ENCODE measurements at places on chromosomes 3 and 15.

DNA sequence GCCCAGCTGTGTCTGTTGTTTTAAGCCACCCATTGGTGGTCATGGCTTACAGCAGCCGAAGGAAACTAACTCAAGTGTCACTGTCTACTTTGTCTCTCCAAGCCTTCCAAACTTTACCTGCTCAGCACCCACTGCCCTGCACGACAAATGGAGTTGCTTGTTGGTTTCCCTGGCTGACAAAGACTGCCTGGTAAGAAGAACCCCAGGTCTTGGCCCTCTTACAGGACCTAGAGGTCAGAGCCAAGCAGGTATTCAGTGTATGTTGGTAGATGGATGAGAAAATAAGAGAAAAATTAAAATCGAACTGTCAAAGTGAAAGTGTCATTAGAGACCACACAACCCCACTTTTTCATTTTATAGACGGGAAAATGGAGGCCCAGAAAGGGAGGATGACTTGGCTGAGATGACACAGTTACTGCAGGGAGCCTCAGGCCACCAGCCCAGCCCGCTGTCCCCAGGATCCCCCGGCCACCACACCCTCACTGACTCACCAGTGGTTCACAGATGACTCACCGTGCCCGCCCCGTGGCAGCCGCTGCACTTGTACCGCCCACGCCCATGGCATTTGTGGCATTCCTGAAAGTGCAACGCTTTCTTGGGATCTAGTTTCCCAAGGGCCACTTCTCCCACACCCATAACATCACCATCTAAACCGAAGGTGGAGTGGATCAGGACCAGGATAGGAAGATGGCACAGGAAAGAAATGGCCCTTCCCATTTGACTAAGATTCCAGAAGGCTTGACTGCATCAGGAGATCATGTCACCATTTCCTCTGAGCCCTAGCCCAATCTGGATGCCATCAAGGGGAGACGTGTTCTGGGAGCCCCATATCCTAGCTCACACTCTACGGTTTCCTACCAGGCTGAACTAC, 15.2 kb downstream of the SSUH2 start:
- DNase-seq, result peak; percentile 35

DNA sequence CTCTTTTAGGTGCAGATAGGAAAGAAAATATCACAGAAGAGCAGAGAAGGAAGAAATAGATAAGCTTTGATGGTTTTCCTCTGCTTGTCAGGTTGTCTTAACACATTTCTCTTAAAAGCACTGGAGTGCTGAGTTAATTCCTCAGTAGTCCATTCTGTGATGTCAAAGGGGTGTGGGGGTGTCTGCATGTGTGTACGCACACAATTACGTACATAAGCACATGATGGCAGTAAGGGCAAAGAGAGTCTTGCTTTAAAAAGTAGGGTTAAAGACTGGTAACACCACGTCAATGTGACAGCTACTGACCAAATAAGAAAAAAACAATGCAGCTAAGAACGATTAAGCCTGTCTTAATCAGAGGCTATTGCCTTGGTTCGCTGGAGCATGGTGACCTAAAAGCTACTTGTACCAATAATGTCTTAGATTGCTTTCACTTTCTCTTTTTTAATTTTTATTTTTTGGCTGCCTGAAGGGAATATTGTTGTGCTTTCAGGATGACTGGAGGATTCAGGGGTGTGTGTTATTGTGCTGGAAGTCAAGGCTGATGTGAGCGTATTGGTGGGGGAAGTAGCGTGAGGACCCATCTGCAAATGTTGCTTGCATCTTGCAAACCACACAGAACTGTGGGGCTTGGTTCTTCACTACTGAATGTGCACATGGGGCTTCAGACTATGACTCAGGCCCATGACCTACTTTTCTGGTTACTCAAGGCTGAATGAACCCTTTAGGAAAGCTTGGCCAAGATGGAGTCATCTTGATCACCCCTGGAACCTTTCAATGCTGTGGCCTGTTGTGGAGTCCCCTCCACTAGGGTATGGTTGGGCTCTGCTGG, 417.8 kb upstream of the TPM1 start:
- no peak for DNase-seq

DNA sequence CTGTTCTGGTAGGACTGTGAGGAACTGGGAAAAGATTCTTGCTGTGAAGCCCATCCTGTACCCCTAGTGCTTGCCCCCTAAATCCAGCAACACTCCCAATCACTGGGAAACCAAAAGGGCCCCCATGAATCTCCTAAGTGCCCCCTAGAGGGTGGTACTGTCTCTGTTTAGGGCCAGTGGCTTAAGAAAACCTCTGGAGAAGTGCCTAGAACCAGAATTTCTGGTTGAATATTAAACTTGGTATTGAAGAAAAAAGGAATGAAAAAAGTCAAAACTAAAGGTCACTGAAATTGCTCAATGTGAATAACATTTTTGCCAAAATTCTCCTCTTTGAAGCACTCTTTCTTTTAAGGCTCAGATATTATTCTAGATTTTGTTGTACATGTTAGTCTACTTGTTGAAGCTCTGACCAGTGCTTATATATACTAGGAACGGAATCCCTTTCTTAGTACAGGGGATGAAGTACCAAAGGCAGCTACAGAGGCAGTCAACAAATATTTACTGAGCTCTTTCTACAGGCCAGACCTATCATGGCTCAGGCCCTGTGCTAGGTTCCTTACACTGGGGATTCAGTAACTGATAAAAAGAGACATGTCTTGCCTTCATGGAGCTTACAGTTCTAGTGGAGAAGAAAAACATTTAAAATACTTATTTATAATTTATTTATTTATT, 138.8 kb downstream of the MYLK start:
- DNase-seq, result no peak

DNA sequence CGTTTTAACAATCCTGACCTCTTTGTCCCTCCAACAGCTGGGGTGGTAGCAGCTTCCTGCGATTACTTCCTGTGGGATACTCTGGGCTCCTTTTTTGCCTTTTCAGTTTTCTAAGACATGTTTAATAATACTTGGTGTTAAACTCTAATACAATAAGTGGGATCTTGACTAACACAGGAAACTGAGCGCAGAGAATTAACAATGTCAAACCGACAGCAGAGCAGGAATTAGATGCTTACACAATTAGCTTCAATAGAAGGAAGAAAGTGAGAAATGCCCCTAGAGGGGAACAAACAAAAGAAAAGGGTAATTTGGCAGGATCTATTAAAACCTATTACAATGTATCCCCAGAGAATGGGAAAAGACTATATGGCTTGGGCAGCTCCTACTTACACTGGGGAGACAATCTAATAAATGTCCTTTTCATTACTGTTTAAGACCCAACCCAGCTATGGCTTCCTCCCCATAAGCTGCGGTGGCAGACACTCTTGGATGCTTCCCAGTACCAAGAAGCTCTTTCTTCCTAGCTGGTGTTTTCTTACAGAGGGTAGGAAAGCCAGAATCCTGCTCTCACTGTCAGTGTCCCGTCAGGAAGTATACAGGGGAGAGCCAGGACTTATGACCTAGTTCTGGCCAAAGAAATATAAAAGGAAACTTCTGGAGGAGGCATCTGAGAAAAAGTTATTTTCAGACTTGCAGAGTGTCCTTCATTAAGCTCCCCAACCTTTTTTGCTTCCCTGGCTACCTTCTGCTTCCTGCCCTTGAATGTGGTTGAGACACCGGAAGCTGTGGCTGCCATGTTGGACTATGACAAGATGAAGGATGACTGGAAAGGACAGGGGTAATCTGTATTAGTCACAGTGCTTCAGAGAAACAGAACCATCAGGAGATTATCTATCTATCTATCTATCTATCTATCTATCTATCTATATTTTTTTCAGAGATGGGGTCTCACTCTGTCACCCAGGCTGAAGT, 194.1 kb upstream of the KBTBD8 start:
- no peak for DNase-seq

DNA sequence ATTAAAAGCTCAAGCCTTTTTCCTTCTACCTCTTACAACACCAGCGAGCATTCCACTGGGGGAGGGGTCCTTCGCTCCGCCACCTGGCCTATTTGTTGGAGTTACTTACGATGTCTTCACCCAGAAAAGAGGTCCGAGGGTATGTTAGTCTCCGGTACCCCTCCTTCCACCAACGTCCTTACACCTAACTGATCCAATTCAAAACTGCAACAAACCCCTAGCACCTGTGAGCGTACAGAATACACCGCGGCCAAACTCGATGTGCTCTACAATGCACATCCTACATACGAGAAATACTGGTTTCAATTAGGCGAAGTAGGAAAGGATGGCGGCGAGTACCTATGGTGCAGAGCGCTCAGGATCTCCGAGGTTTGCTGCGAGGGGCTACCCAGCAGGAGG, 944 bp downstream of the SLITRK3 start:
- DNase-seq, result no peak

DNA sequence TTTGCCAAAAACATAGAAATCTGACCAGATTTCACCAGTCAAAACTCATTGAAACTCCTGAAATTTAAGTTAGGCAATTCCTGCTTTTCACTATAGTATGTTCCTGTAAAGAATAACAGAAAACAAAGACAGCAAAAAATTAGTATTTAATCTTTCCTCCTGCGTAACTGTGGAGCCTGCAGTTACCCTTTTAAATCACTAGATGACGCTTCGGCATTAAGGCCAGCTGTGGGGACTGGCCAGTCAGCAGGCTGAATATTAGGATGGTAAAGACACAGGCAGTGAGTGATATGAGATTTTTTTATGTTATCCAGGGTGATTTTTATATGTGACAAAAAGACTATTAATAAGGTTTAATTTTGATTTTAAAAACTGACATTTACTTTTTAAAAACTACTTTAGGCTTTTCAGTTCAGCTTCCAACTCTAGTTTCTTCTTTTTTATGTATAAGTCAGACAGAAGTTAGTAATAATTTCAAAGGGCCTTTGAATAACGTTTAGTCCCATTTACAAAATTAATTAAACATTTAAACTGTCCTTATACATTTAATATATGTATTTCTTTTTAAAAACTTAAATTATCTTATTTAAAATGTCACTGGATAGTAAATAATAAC, 165.1 kb downstream of the PPM1L start:
- DNase-seq, result no peak

DNA sequence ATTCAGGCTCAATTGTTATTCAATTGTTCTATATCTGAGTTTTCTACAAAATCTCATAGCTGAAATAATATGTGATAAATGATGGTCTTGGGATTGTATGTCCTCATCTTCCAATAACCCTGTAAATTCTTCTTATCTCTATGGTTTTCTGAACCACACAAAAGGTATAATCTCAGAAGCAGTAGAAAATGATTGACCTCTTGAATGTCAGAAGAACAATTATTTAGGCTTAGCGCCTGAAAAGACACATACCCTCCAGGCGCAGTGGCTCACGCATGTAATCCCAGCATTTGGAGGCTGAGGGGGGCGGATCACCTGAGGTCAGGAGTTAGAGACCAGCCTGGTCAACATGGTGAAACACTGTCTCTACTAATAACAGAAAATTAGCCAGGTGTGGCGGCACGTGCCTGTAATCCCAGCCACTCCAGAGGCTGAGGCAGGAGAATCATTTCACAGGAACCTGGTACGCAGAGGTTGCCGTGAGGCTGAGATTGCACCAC, 288.0 kb upstream of the TBC1D5 start:
- no peak for DNase-seq

- no peak for DNase-seq
These were observed 39.6 kb upstream of the GPR149 start for GRCh38 chr3:154469585-154469984.

GRCh38 chr15:62964251-62964650, 78.3 kb upstream of the TPM1 start:
- no peak for DNase-seq
